ENCODE measurements at places on chromosomes 12 and 14. TPM values are rescaled to one million over a fixed set of nuclear protein-coding genes. Genes with fewer than 3 reads are reported as not detected.

GRCh38 chr14:88243946-88244345 lies 79.1 kb downstream of the KCNK10 start:
- no peak for DNase-seq

- peak; percentile 17 for DNase-seq
These were observed 185.8 kb upstream of the RMST start for GRCh38 chr12:97276661-97277429.

DNA sequence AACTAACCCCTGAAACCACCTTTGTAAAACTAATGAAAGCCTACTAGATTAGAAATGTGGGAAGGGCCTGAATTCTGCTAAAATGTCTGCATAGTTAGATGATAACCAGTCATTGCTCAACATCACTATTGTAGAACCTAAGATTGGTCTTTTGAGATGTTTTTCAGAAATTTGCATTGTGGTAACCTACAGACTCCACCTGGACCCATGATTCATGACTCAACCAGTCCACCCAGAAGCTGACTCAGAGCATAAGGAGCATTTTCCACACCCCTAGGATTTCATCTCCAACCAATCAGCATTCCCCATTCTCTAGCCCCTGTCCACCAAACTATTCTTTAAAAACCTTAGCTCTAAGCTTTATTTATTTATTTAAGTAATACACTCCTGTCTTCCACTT lies 30.4 kb upstream of the CHGA start:
- DNase-seq, result no peak

- DNase-seq, result no peak
These were observed 840.3 kb downstream of the GALC start for GRCh38 chr14:87152693-87153092.

DNA sequence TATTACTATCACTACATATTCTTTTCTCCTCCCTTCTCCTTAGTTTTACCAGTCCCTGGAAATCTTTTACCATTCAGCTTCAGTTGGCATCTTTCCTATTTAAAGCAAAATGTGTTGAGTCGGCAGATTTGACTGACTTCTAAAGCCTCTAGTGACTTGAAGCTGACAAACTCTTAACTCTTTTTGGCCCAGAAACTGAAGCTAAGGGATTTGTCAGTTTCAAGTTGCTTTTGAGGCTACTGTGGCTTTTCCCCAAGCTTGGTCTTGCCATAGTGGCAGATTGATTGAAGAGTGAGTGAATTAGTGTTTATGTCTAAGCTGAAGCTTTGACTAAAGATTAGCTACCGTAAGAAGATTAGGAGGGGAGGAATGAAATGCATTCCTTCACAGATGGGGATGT lies 104.0 kb downstream of the ETNK1 start:
- DNase-seq, result no peak

DNA sequence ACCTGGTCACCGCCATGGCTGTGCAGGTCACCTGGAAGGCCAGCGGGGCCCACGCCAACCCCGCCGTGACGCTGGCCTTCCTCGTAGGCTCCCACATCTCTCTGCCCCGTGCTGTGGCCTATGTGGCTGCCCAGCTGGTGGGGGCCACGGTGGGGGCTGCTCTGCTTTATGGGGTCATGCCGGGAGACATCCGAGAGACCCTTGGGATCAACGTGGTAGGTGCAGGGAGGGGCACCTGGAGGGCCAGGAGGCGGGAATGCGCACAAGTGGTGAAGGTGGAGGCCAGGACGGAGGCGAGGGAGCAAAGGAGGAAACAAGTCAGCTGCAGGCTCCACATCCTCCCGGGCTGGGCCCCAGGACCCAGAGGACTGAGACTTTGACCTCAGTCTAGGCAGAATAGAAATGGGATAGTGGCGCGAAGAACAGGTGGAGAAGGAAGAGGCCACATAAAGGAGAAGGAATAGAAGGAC lies 649 bp downstream of the AQP6 start:
- peak; percentile 76 for DNase-seq

- DNase-seq, result peak; percentile 15
These were observed 41.9 kb downstream of the SLC6A12 start for GRCh38 chr12:171743-172676.

GRCh38 chr12:96473394-96474093 lies 15.8 kb upstream of the CFAP54 start:
- no peak for DNase-seq

GRCh38 chr14:69129264-69129880 lies 23.5 kb downstream of the DCAF5 start:
- DNase-seq, result peak; percentile 66

KRT83 gene
- 0.03 TPM for polyA plus RNA-seq

ADCY4 gene
- 10.5 TPM for polyA plus RNA-seq

PLA2G1B gene
- polyA plus RNA-seq, result 0.79 TPM

LYZ gene
- polyA plus RNA-seq, result 128 TPM

Measured in large intestine (tissue), 12 donors.